Esophagus squamous epithelium (tissue), 5 donors: ENCODE measurements at places on chromosomes 6 and 20.

DNA sequence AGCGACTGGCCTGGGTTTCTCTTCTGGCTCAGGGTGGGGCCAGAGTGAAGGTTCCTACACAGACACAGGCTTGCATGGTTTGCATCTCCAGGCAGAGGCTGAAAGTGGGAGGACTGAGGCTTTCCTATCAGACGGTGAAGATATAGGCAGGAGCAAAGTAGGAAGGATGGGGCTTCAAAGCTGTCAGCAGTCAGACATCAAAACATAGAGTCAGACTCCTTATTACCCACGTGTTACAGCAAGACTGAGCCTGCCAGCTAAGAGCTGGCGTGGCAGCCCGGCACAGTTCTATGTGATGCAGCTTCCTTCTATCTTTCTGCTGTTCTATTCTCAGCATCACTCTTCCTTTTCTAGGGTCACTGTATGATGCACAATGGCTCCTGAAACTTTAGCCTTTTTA is 445.1 kb downstream of the DOK5 start:
- DNase-seq = no peak

DNA sequence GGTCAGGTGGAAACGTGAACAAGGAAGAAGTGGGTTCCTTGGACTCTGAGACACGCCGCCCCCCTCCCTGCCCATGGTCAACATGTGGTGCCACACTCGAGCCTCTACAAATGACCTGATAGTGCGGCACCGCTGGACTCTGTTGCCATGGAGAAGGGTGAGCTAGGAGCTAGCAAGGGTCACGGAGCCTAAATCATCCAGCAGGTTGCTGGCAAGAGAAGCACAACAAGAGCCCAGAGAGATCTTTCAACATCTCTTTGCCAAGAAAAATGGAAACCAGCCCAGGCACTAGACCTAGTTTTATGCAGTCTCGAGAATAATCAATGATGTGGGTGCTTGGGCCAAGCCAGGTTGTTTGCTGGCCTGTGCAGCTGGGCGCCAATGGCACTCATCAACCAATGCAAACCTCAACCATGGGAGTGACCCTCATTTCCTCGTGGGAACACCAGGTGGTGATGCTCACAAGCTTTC is 69.5 kb downstream of the NOL4L start:
- DNase-seq = no peak

DNA sequence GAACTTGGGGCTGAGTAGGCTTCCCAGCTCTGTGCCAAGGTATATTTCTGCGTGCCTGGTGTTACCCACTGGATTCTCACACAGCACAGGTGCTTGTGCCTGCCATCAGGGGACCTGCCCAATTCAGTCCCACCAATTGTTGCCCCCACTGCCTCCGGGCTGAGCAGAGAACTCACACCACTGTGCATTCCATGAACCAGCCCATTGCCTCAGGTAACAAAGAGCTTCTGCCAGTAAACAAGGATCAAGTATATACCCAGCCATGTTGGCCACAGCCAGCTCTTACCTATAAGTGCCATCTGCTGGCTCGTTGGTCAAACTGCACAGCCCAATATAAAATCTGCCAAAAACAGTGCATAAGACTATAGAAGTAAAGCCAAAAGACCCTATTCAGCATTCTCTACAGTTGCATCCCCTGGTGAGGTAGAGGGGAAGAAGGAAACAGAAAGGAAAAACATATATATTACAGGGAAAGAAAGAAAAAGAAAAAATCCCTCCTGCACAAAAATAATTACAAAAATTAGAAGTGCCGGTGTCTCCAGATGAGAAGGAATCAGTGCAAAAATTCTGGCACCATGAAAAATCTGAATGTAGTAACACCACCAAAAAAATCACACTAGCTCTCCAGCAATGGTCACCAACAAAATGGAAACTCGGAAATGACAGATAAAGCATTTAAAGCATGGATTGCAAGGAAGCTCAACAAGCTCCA is 241.4 kb downstream of the IBTK start:
- no peak for DNase-seq

DNA sequence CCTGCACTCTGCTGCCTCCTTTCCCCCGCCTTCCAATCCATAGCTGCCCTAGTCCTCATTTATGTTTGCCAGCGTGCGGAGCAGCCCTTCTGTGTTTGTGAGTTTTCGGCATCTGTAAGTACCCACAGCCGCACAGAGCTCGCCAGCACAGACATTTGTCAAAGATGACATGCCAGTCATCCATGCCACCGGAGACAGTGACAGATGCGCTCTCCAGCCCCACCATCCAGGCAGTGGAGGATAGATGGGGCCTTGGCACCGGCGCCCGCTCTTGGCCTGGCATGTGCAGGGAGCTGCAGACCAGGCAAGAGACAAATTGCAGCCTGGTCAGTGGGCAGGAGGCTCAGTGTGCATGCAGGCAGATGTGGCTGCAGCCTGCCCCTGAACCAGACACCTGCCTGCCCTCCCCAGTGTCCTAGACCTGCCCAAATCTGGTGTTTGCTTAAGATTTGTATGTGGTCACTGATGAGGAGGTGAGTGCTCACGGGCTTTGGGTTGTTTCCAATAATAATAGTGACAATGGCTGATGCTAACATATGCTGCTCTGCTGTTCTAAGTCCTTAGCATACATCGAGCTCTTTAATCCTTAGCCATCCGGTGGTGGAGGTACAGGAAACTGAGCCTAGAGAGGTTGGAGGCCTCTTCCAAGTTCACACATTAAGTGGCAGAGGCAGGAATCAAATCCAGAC is 78.1 kb downstream of the UNC5CL start:
- DNase-seq = no peak

- DNase-seq = no peak
These were observed 150.2 kb upstream of the OGFRL1 start for GRCh38 chr6:71138376-71138775.

- no peak for DNase-seq
These were observed 11.7 kb downstream of the ZBTB46 start for GRCh38 chr20:63819224-63819921.

GRCh38 chr6:112459758-112460304 is 112.7 kb downstream of the RFPL4B start:
- DNase-seq = no peak

- DNase-seq = no peak
These were observed 6.9 kb upstream of the CITED2 start for GRCh38 chr6:139381216-139381865.

- DNase-seq = no peak
These were observed 614.4 kb downstream of the BCKDHB start for GRCh38 chr6:80720824-80721223.

- DNase-seq = no peak
These were observed 368.0 kb downstream of the QKI start for GRCh38 chr6:163782436-163783003.

DNA sequence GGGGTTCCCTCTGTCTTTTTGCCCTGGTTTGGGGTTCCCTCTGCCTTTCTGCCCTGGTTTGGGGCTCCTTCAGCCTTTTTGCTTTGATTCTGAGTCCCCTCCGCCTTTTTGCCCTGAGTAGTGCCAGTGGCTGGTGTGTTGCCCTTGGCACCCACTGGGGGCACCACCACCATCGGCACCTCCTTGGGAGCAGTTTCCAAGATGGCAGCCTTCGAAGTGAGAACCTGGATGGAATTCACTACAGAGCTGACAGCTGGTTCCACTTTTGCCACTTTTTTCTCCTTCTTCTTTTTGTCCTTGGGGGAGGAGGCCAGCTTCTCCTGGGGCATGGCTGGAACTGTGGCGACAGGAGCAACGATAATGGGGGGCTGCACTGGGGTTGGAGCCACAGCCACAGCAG is 22.2 kb downstream of the RRBP1 start:
- DNase-seq = no peak

DNA sequence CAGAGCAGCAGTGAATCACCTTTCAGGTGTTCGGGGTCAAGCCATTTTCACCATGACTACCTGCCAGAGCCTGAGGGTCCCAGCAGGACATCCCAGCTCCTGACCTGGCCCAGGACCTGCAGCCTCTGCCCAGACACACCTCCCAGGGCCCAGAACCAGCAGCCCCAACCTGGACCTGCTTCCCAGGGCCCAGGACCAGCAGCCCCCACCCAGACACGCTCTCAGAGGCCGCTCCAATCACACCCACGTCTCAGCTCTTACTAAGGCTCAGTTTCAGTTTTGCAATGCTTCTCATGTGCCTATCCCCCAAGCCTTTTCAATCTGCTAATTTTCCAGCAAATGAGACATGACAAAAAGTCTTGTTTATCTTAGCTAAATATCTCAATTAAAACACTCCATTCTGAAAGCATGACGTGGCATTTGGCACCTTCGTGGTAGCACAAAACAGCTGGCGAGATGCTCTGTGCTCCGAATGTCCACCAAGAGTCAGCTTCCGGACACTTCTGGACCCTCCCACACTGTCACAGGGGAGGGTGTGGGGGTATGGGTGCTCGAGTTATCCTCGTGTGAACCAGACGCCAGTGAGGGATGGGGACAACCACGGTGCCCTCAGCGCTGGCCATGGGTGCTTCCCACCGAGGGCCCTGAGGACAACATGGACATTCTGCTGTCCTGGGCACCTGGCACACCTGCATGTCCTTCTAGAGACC is 253.2 kb downstream of the DLL1 start:
- no peak for DNase-seq

- no peak for DNase-seq
These were observed 1.5 kb downstream of the SLC23A2 start for GRCh38 chr20:4999788-5000187.

DNA sequence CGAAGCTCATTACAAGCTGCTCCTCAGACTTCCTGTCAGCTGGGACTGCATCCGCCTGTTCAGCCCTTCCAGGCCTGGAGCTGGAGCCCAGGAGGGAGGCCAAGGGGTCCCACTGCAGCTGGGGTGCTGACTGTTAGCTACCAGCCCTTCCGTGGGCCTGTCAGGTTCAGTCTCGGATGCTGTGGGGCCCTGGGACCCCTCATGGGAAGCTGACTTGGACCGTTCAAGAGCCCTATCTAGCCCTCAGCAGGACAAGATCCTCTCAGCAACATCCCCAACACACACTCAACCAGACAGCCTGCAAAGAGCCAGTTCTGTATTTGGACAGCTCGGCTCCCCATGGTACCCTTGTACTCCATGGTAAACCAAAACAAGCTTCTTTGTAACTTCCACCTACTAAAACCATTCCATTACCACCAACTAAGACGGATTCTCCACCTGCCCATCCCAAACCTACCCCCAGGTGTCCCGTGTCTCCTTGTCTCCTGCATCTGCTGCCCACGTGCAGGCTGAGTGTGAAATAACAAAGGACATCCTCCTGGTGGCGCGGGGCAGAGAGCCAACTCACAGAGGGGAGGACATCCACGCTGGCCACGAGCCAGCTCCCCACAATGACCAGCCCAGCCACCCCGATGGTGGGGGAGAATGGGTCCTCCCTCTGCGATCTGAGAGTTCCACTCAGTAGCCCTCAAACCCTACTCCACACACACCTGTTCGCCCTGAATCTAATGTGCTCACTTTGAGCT is 111.2 kb downstream of the TAF4 start:
- no peak for DNase-seq

- DNase-seq = no peak
These were observed 10.6 kb upstream of the EXOC2 start for GRCh38 chr6:703552-703951.

- DNase-seq = no peak
These were observed 42.2 kb upstream of the EDN3 start for GRCh38 chr20:59258221-59258621.

DNA sequence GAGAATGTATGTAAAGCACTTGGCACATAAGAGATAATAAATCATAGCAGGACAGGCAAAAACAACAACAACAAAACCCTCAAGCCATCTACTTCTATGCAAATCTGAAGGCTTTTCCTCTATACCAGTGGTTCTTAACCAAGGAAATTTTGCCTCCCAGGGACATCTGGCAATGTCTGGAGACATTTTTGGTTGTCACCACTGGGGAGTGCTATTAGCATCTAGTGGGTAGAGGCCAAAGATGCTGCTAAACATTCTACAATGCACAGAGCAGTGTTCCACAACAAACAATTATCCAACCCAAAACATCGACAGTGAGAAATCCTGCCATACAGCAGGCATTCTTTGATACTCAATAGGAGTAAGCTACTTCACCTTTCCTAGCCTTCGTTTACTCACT is 28.2 kb downstream of the NDRG3 start:
- DNase-seq = no peak

DNA sequence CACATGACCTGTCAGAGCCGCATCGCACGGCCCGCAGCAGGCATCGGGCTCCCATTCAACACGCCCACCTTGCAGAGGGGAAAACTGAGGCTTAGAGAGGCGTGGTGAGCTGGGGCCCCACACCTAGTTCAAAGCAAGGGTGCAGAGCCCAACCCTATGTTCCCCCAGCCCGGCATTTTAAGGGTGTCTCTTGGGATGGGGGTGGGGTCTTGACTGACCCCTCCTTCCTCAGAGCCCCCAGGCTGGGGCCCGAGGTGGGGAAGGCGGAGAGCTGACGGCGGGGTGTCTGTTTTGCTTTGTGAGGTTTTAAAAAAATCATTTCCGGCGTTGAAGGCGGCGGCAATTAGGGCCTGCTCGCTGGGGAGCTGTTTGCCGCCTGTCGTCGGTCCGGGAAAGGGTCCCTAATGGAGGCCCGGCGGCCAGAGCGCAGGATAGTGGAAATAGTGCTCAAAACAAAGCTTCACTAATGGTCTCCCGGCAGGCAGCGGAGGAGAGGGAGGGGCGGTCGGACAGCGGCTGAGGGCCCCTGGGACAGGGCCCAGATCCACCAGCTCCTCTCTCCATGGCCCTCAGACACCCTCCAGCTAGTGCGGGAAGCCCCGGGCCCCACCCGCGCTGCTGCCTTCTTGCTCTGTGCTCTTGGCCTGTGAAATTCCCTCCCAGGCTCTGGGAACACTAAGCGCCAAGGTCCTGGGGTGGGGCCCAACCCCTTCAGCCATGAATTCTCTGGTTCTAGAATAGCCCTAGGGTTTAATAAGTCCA is 11.9 kb downstream of the VSTM2L start:
- DNase-seq = no peak

GRCh38 chr6:4561078-4561435 is 215.1 kb upstream of the CDYL start:
- no peak for DNase-seq

GRCh38 chr20:62736026-62736406 is 27.4 kb downstream of the NTSR1 start:
- DNase-seq = no peak

- DNase-seq = no peak
These were observed 8.5 kb downstream of the IYD start for GRCh38 chr6:150377211-150377781.

DNA sequence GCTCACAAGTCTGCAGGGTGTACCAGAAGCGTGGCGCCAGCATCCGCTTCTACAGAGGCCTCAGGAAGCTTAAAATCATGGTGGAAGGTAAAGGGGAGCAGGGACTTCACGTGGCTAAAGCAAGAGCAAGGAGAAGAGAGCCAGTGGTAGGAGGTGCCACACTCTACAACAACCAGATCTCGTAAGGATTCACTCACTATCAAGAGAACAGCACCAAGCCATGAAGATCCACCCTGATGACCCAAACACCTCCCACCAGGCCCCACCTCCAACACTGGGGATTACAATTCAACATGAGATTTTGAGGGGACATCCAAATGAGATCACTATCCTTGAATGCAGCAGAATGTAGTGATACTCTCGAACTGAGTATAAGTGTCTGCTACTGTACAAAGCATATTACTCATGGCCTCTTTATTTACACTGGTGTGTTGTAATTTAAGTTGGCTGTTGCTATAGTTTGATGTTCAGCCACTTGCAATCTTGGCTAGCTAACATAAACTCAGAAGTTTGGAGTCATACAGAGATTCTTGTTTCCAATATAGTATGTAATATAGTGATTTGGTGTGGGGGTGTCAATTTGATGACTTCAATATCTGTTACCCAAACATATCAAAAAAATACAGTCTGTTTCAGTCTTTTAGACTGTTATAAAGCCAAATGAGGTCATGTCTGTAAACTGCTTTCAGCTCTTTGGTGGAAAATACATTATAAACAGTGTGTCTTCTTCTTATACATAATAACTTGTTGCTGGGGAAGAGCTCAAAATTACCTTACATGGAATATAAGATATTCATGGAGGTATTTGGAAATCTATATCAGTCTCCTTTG is 39.4 kb upstream of the MYLIP start:
- no peak for DNase-seq
